ENCODE measurements at places on chromosomes 3 and 15.
A peak's percentile ranks its signal among the peaks of the same experiment; 100 is the strongest.

DNA sequence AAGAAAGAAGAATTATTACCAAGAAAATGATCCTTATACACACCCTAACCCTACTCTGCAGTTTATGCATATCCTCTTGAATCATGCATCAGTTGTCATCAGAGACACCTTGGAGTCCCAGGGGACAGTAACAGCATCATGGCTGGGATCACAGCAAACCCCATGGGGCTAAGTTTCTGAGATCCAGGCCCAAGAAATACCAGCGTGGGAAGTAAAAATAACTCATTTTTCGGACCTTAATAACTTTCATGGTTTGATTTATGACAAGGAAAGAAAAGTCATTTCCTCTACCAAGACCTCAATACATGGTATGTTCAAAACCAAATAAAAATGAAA is 38.8 kb upstream of the B3GNT5 start:
- DNase-seq: no peak

- no peak for DNase-seq
Measured at GRCh38 chr15:57313134-57313483, 63.2 kb upstream of the CGNL1 start.

DNA sequence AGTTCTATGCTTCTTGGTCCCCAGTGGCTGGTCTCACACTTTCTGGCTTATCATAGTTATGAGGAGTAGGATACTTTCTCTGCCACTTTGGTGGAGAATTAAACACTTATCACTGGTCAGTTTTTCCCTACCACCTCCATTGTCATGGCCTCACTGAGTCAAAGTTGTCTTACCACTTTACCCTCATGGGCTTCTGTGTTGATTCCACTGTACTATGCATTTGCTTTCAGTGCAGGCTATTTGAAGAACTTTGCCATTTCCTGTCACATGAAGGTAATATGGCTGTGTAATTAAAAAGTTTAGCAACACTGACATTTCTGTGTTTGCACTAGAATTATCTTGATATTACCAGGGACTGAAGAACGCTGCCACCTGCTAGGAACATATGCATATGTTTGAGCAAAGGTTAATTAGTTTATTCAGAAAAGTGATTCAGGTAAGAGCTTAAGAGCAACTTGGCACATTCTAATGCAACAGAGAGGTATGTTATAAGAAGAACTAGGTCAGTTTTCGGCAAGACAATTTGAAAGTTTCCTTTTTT is 377.3 kb downstream of the PDCD6IP start:
- DNase-seq: no peak

GRCh38 chr15:66298803-66299251 is 5.5 kb downstream of the DIS3L start:
- no peak for DNase-seq

GRCh38 chr15:39110746-39111145 is 470.1 kb upstream of the THBS1 start:
- no peak for DNase-seq

- DNase-seq: no peak
Measured at GRCh38 chr3:150117076-150117475, 146.4 kb upstream of the PFN2 start.

GRCh38 chr3:183591881-183592521 is 36.5 kb upstream of the KLHL6 start:
- DNase-seq: no peak

DNA sequence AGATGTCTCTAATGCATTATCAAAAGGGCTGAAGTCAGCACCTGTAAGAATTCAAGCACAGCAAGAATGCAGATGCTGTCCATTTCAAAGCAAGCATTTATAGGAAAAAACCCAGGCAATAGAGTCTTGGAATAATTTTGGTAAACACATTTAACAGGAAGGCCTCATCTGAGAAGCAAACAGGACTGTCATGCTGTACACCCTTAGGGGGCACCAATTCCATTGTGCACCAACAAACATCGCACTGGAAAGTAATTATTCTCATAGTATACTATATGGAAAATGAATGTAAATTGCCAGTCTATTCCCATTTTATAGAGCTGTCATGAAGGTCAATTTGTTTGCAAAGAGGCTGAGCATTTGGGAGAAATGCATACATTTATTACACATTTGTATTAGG is 247.3 kb upstream of the SUCLG2 start:
- no peak for DNase-seq

DNA sequence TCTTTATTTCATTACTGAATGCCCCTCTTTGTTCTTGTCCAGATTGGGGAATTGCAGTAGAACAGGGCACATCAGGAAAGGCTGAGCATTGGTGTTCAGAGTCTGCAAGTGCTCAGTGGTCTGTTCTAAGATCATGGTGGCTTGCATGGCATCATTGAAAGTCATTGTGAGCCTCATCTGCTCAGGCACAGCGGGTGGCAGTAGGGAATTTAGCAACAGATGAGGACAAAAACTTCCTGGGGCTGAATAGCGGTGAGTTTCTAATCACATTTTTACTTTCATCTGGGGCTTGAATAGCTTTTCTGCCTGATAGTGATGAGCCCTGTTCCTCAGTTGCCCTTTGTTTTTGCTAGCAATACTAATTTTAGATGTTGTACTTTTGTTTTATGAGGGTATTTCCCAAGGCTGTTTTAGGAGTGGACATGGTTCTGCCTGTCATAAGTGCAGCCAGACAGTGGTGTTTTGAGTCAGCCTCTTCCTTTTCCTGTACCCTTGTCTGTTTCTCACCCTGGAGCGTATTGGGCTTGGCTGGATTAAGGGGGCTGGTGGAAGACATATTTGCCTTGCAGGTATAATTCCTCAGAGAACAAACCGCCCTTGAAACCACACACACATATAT is 127.2 kb upstream of the IL12A start:
- no peak for DNase-seq

DNA sequence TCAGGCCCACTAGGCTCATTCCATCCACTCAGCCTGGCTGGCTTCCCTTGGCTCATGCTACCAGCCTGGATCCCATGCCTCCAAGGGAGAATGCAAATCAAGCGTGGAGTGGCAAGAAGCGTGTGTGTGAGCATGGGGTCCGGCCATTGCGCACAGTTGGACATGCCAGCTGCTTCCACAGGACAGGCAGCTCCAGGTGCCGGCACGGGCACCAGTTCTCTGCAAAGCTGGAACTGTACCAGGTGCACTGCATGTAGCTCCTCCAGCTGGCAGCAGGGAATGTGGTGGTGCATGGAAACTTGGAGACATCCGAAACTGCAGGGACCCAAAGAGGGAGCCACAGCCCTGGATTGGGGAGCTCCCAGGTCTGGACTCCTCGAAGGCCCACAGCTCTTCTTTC is 449.8 kb downstream of the EPHA6 start:
- DNase-seq: no peak

GRCh38 chr3:34056951-34057390 is 258.5 kb downstream of the PDCD6IP start:
- no peak for DNase-seq

GRCh38 chr3:102887431-102887830 is 452.6 kb downstream of the ZPLD1 start:
- DNase-seq: no peak

- no peak for DNase-seq
Measured at GRCh38 chr3:171558188-171558696, 98.0 kb upstream of the TNIK start.

DNA sequence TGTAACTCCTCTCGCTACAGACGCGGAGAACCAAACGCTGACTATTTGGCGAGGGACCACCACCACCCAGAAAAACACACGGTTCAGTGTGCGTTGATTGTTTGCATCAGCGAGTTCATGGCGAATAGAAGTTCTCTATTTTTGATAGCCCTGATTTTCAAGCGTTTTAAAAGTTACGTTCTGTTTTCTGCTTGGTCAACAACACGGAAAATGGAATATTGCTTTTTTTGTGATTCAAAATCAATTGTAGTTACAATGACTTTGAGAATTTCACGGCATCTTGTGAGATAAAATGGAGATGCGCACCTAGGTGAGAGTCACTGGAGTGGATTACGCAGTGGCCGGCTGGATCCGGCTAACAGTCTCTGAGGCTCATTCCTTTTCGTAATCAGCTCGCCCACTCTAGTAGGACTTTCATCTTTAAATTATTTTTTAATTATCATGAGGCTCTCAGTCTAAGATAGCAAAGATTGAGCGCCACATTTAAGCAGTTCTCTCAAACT is 54.8 kb downstream of the CCDC54 start:
- DNase-seq: no peak

GRCh38 chr3:152538518-152538917 is 269.8 kb downstream of the MBNL1 start:
- DNase-seq: no peak

GRCh38 chr3:111045564-111045963 is 26.1 kb upstream of the NECTIN3 start:
- no peak for DNase-seq

- DNase-seq: no peak
Measured at GRCh38 chr3:182414586-182414985, 378.7 kb upstream of the ATP11B start.

DNA sequence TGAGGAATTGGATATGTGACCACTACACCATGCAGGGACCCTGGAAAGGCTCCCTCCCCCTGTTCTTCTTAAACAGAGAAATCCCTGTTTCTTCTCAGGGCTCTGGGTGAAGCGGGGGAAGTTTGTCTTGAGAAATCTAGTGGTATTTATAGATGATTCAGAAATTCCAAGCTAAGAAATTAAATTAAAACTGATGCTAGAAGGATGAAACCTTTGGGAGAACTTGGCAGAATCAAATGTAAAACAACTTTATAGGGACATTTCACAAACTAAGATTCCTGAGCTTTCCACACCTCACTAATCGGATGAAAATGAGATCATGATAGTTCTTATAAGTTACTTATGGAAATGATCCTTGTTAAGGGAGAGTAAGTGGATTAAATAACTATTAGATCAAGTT is 54.2 kb downstream of the FBXL2 start:
- no peak for DNase-seq

- peak; percentile 50 for DNase-seq
Measured at GRCh38 chr3:119891944-119892721, 110.2 kb downstream of the NR1I2 start.

DNA sequence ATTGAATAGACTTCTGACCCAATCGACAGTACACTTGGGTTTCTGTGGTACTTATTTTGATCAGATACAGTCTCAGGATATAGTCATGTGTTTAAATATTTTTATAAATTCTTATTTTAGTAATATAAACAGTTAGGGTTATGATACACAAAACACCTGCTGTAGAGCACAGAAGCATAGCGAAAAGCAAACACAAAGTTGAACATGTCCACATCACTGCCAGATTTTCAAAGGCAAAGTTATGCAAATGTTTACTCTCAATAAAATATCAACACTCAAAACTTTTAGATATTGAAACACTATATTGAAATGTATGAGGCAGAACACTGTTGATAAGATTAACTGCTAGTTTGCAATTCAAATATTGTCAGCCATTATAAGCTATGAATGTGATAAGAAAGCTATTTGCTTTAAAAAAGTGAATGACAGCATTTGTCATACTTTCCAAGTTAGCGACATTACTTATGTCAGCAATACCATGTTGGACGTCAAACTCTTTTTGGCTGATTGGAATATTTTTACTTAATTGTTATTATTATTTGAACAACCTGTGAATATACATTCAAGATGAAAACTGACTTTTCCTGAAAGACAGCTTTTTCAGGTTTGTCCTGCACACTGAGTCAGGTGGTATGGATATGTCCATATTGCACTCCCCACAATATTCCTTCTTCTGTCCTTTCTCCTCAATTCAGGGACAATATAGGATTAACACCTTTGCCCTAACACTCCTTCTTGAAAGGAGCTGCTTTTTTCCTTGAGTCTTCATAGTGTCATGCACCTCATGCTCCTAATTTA is 367.1 kb downstream of the EPHA3 start:
- no peak for DNase-seq

GRCh38 chr15:59819092-59819491 is 130.0 kb upstream of the BNIP2 start:
- no peak for DNase-seq

- no peak for DNase-seq
Measured at GRCh38 chr3:129323651-129324294, 45.1 kb downstream of the HMCES start.

DNA sequence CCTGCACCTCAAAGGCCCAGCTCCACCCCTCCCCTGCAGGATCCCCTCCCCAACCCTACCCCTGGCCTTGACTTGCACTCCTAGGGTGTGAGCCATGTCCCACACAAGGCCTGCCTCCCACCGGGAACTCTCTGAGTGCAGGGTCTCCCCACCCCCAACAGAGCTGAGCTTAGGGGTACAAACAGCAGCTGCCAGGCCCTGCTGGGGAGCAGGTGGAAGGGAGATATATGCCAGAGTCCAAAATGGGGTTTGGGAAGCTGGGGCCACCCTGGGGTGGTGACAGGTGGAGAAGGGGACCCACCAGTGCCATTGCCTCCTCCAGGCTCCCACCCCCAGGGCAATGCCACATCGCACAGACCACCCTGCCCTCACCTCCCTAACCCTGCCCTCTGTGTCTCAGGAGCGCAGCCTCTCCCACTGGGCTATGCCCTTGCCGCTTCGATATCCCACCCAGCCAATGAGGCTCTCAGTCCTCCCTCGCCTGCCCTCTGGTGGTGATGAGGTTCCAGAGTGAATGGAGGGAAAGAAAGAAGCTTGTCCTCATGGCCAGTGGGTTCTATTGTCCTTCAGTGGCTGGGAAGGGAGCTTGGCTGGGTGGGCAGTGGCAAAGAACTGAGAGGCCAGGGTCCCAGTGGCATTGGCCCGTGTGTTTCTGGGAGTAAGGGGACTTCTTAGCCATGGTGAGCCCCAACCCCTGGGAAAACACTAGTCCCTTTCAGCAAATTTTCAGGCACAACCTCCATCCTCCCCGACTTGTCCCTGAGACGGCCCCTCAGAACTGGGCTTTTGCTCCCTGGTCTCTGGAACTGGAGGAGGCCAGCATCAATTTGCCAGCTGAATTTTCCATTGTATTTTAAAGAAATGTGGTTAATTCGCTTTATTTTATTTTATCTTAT is 46.8 kb downstream of the CYP11A1 start:
- DNase-seq: no peak

- no peak for DNase-seq
Measured at GRCh38 chr3:50608278-50608677, 3.3 kb downstream of the CISH start.

- no peak for DNase-seq
Measured at GRCh38 chr3:55030938-55031337, 103.1 kb upstream of the LRTM1 start.

DNA sequence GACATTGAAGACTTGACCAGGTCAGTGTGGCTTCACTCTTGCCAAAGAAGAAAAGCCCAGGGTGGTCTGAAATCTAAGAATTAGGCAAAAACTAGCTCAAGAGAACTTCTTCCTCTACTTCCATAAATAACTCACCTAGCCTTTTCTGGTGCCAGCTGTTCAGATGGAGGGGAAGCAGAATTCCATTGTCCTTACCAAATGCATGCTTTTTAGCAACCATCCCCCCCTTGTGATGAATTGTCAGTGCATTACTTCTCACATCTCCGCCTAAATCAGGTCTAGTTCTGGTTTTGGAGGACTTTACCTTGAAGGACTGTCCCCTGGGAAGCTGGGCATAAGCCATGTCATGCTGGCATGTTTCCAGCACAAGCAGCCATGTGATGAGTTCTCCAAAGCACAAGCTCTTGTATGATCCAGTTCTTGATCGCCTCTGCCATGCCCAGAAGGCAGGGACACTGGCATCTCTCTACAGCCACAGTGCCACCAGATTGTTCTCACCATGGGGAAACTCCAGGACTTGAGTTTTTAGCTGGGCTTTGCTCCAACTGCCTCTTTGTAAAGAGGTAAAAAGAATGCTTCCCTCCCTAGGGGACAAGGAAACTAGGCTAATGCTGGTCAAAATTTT is 96.4 kb upstream of the IL12A start:
- no peak for DNase-seq

- DNase-seq: no peak
Measured at GRCh38 chr3:141941093-141941492, 64.7 kb downstream of the ATP1B3 start.

GRCh38 chr15:78951841-78952238 is 7.0 kb upstream of the CTSH start:
- no peak for DNase-seq
